ENCODE measurements at places on chromosomes 12 and 14.

GRCh38 chr14:29503903-29504302 lies 423.7 kb downstream of the PRKD1 start:
- no peak for DNase-seq

DNA sequence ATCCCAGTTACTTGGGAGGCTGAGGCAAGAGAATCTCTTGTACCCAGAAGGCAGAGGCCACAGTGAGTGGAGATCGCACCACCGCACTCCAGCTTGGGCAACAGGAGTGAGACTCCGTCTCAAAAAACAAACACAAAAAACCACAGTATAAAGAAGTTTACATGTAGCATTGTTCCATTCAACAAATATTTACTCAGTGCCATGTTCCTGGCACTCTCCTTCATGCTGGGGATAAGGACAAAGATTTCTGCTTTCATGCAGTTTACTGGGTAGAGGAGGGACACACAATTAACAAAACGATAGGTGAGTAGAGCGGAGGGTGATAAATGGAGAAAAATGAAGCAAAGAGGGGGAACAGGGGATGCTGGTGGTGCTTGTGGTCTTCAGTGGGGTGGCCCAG lies 68.2 kb upstream of the OVCH1 start:
- no peak for DNase-seq

DNA sequence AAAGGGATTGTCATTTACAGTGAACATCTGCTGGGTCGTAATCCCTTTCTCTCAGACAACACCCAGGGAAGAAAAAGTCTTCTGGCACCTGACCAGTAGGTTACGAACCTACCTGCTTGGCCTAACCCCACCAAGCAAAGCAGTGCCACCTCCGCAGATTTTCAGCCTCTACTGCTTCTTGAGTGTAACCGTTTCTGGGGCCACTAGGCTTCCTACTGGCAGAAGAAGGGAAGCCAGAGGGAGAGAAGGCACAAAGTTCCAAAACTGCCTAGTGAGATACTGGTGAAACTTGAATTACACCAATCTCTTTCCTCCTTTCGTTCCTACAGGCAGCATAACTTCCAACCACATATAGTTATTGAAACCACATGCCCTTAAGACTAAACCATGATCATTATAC lies 383.6 kb downstream of the BCAT1 start:
- peak; percentile 7 for DNase-seq

DNA sequence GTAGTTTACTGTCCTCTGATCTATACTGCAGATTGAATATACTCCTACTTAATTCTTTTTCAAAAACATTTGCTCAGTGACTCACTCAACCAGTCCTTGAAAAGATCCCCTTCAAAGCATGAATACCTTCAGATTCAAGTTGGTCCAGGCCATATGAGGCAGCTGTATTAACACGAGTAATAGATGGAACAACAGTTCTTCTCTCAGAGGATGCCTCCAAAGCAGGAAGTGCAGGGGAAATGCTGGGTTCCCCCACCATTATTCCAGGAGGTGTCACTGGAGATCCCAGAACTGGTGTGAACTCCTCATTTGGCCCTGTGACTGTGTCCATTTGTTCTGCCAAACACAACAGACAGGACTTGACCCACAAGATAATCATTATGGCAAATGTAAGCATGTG lies 20.6 kb downstream of the ARMH4 start:
- peak; percentile 15 for DNase-seq

All from EH (cell line).